HCT116 (cell line): ENCODE measurements at places on chromosomes 1 and 21. TPM values are rescaled to one million over a fixed set of nuclear protein-coding genes. Genes with fewer than 3 reads are reported as not detected.

- H3K4me1 ChIP-seq: no peaks in the 10 kb centered on the region
- DNase-seq: no peak
- no peaks in the 10 kb centered on the region for H3K36me3 ChIP-seq
- H3K27ac ChIP-seq: no peak overlapping the region
- no peak overlapping the region for H3K4me3 ChIP-seq
Observed at GRCh38 chr1:165075725-165076370, 280.7 kb downstream of the LMX1A start.

DNA sequence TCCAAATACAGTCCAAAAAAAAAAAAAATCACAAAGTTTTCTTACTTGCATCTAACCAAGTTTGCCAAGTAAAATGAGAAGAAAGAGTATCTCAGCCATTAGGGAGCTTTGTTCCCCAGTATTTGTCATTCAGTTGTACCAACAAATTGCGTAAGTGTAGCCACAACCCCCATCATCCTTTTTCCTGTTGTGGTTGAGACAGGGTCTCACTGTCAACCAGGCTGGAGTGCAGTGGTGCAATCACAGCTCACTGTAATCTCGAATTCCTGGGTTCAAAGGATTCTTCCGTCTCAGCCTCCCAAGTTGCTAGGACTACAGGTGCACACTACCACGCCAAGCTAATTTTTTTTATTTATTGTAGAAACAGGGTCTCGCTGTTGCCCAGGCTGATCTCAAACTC, 9.5 kb downstream of the STX6 start:
- H3K4me1 ChIP-seq: no peaks in the 10 kb centered on the region
- no peak overlapping the region for H3K27ac ChIP-seq
- H3K4me3 ChIP-seq: no peak overlapping the region
- H3K27me3 ChIP-seq: no peaks in the 10 kb centered on the region
- no peak for DNase-seq
- H3K36me3 ChIP-seq: no peaks in the 10 kb centered on the region

GRCh38 chr1:45206808-45207623, 611 bp upstream of the ZSWIM5 start:
- peak overlapping the region; percentile 69 for H3K4me3 ChIP-seq
- no peaks in the 10 kb centered on the region for H3K27me3 ChIP-seq
- no peak for DNase-seq

GRCh38 chr1:67224856-67225255, 58.6 kb downstream of the IL23R start:
- no peak overlapping the region for H3K4me3 ChIP-seq
- no peaks in the 10 kb centered on the region for H3K4me1 ChIP-seq
- H3K27me3 ChIP-seq: no peaks in the 10 kb centered on the region
- no peak overlapping the region for H3K27ac ChIP-seq
- no peak for DNase-seq
- H3K36me3 ChIP-seq: no peaks in the 10 kb centered on the region

GRCh38 chr1:22557341-22557950, 5.8 kb upstream of the EPHA8 start:
- no peak overlapping the region for H3K27ac ChIP-seq
- DNase-seq: no peak
- no peak overlapping the region for H3K4me3 ChIP-seq
- H3K36me3 ChIP-seq: no peaks in the 10 kb centered on the region

DNA sequence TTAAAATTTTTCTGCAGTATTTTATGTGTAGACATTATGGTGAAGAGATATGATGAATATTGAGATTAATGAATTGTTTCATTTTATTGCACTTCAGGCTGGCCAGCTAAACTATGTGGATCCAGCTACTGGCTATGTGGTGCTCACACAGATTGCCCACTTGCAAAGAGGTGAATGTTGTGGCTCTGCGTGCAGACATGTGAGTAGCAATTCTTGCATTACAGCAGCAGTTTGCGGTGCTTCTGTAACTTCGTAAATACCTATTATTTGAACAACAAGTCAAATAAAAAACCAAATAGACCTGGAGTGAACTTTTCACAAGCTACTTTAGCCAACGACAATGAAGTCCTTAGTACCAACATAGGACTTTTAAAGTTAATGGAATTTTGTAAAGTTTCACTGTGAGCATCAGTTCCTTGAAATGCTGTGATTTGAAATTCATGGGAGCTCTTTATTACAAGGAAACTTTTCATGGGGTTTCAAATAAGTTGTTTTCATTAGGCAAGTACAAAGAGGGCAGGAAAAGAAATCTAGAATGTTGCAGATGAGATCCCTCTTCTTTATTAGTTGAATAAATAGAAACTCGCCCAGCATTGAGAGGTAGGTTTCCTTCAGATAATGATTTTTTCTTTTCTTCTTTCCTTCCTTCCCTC, 3.4 kb downstream of the C1orf53 start:
- no peak overlapping the region for H3K27ac ChIP-seq
- H3K27me3 ChIP-seq: peaks cover 9% of the 10 kb centered on the region; the same call in 1 of the 2 replicates
- no peak overlapping the region for H3K4me3 ChIP-seq
- no peak for DNase-seq
- no peaks in the 10 kb centered on the region for H3K36me3 ChIP-seq
- H3K4me1 ChIP-seq: peaks cover 25% of the 10 kb centered on the region

HCRTR1 gene
- total RNA-seq: not detected

DNA sequence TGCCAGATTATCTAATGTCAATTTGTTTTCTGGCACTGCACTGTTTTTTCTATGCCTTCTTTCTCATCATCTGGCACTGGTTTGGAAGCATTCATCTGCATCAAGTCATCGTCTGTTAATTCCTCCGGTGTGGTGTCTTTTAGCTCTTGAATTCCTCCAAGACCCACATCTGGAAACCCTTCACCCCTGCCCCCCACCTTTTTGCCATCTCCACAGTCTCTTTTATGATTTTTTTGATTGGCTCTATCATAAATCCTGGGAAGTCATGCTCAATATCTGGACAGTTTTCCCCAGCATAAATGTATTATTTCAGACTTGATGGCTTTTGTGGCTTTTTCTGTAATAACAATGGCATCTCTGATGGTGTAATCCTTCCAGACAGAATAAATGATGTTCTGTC, 10.4 kb upstream of the KCNK1 start:
- H3K27me3 ChIP-seq: no peaks in the 10 kb centered on the region
- H3K36me3 ChIP-seq: no peaks in the 10 kb centered on the region
- 0 out of 2 replicates have a peak, but pooled peaks cover 6% of the 10 kb centered on the region for H3K4me1 ChIP-seq
- no peak for DNase-seq
- H3K4me3 ChIP-seq: no peak overlapping the region
- H3K27ac ChIP-seq: no peak overlapping the region

KRTAP19-3 gene
- not detected for total RNA-seq

- H3K4me3 ChIP-seq: no peak overlapping the region
- no peaks in the 10 kb centered on the region for H3K4me1 ChIP-seq
- H3K27ac ChIP-seq: no peak overlapping the region
- DNase-seq: no peak
Observed at GRCh38 chr1:64790832-64791487, 46.1 kb downstream of the RAVER2 start.

- H3K4me3 ChIP-seq: no peak overlapping the region
- peaks cover 17% of the 10 kb centered on the region for H3K4me1 ChIP-seq
- DNase-seq: no peak
- H3K27me3 ChIP-seq: no peaks in the 10 kb centered on the region
Observed at GRCh38 chr1:172654535-172654934, 4.4 kb upstream of the FASLG start.

CIART gene
- 0.22 TPM for total RNA-seq
